Cerebellum (tissue), 4 donors: ENCODE measurements at places on chromosomes 12 and 14.

DNA sequence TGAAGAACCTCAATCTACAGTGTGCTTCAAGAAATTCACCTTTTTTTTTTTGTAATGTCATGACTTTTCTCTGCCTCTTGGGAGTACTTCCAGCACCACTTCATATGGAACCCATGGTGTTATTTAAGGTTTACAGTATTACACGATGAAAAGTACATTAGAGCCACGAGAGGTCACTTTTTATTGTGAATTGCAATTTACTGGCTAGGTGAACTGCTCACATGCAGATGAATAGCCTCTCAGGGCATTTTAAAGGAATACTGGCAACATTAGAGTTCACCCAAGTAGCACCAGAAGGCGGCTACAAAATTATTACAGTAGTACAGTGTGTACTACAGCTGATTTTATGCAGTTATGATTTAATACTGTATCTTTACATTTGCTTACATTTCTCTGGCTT lies 99.1 kb upstream of the PPP4R3A start:
- no peak for DNase-seq

DNA sequence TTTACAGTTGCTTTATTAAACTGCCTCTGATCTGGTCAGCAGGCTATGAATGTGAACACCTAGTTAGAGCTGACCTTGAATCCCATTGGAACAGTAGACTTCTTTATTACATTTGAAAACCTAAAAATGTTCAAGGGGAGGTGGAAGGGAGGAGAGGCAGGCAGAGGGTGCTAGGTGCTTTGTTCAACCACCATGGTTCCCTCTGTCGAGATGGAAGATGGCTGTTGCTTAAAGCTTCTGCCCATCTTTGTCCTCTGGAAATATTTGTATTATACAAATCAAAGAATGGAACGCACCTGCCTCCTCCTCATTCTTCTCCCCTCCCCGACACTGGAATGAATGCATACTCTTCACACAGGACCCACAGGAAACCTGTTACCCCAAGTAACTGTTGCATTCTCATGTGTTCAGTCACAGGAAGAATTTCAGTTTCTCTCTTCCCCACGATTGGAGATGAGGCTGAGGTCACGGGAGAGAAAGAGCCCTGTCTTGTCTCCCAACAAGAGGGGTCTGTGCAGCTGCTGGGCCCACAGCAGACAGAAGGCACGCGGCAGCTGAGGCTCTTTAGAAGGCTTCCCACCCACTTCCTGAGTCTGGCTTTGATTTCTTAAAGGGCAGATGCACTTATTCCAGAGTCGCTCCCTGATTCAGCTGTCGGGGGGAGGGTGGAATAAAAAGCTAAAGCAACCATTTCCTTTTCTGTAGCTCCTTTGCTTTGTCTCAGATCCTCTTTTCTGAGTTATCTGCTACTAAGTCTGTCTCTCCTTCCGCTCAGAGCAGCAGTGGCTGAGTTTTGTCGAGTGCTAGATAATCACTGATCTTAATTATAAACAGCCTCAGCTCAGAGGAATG lies 217.9 kb upstream of the BTG1 start:
- no peak for DNase-seq

DNA sequence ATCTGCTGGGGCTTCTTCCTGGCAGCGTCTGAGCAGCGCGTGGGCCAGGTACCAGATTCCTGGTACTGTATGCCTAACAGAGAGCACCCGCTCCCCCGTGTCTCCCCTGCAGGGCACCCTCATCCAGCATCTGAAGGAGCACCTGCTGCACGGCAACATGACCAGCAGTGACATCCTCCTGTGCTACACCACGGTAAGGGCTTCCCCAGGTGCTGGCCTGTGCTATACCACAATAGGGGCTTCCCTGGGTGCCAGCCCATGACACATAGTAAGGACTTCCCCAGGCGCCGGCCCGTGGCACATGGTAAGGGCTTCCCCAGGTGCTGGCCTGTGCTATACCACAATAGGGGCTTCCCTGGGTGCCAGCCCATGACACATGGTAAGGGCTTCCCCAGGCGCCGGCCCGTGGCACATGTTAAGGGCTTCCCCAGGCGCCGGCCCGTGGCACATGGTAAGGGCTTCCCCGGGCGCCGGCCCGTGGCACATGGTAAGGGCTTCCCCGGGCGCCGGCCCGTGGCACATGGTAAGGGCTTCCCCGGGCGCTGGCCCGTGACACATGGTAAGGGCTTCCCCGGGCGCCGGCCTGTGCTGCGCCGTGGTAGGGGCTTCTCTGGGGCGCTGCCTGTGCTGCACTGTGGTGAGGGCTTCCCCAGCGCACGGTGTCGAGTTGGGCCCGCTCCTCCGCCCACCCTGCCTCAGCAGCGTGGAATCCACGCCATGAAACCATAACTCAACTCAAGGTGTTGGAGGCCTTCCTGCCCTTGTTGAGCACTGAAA lies 49.3 kb downstream of the AACS start:
- DNase-seq, result no peak

- DNase-seq, result peak; percentile 7
Measured at GRCh38 chr12:72521326-72521725, 249.2 kb downstream of the TRHDE start.

- no peak for DNase-seq
Measured at GRCh38 chr14:58227096-58227819, 17.4 kb upstream of the PSMA3 start.
